ENCODE measurements at places on chromosomes 7 and 10. TPM values are rescaled to one million over a fixed set of nuclear protein-coding genes. Genes with fewer than 3 reads are reported as not detected.

Gene ASAH2
- polyA plus RNA-seq = 1.5 TPM

Gene CYP26C1
- not detected for polyA plus RNA-seq

Gene GOLGA7B
- not detected for polyA plus RNA-seq

Gene OR2A12
- polyA plus RNA-seq = not detected

Gene CPN1
- polyA plus RNA-seq = not detected

Gene ATRNL1
- polyA plus RNA-seq = 2.5 TPM

Gene CPEB3
- polyA plus RNA-seq = 2.5 TPM

Gene PNLIPRP3
- not detected for polyA plus RNA-seq

Gene ENTPD1
- 48.0 TPM for polyA plus RNA-seq

Gene NOD1
- polyA plus RNA-seq = 13.5 TPM

Gene LRRC18
- polyA plus RNA-seq = 0.58 TPM

Gene NEUROG3
- polyA plus RNA-seq = not detected

Gene CALML5
- not detected for polyA plus RNA-seq

Gene ADRB1
- polyA plus RNA-seq = not detected

Gene PON1
- polyA plus RNA-seq = not detected

Gene TMEM26
- polyA plus RNA-seq = not detected

Gene DMBT1
- not detected for polyA plus RNA-seq

Gene ANKRD22
- polyA plus RNA-seq = not detected

Gene GDF2
- polyA plus RNA-seq = not detected

Gene DLG5
- 0.10 TPM for polyA plus RNA-seq

Gene C10orf90
- not detected for polyA plus RNA-seq

Gene DGKB
- polyA plus RNA-seq = not detected

Gene DRGX
- polyA plus RNA-seq = not detected

Gene CNTNAP2
- polyA plus RNA-seq = 47.3 TPM

Gene LIPK
- not detected for polyA plus RNA-seq

Gene MINDY3
- 4.5 TPM for polyA plus RNA-seq

Gene CRHR2
- not detected for polyA plus RNA-seq

Gene OR13A1
- polyA plus RNA-seq = 0.55 TPM

Gene GPR37
- not detected for polyA plus RNA-seq

Gene PTPN20
- 1.4 TPM for polyA plus RNA-seq

Gene NEURL1
- 0.35 TPM for polyA plus RNA-seq

Gene ZNF727
- not detected for polyA plus RNA-seq

Gene EVX1
- polyA plus RNA-seq = not detected

Gene TUBB8
- polyA plus RNA-seq = 0.59 TPM

Gene STMP1
- polyA plus RNA-seq = 43.7 TPM

Data from IgD-negative memory B cell (primary cell).